ENCODE measurements at places on chromosomes 2 and 18.

GRCh38 chr18:73431620-73432019, 563.8 kb upstream of the NETO1 start:
- no peak for DNase-seq

DNA sequence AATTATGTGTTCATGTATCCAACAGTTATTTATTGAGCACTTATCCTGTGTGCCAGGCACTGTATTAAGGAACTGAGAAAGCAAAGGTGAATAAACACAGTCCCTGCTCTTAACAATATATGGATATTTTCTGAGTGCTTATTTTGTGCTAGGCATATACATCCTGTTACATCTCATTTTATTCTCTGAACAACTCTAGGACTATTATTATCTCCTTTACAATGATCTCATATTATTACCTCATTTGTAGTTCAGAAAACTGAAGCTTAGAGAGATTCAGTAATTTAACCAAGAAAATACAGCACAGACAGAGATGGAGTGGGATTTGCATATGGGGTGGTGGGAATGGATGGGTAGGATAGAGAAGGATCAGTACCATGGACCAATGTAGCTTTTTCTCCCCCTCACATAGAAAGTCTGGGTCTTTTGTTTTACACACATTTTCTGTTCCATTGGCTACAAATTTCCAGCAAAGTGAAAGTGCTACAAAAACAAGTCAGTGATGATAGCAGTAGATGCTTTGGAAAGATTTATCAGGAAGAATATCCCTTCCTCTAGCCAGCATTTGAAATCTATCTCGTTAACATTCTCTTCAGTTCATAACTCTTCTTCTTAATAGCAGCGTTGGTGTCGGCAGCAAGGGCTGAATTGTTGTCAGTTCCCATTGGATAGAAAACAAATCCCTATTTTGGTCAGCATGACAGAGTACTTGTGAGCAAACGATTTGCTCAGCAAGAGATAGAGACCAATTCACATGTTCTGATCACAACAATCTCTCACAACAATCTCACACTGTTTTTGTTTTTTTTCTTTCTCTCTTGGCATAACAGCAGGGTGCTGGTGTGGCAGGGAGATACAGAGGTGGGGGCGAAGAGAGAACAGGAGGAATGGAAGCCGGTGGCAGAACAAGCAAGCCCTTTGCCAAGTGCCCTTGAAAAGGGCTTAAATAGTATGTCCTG, 102.2 kb upstream of the KCTD1 start:
- no peak for DNase-seq

DNA sequence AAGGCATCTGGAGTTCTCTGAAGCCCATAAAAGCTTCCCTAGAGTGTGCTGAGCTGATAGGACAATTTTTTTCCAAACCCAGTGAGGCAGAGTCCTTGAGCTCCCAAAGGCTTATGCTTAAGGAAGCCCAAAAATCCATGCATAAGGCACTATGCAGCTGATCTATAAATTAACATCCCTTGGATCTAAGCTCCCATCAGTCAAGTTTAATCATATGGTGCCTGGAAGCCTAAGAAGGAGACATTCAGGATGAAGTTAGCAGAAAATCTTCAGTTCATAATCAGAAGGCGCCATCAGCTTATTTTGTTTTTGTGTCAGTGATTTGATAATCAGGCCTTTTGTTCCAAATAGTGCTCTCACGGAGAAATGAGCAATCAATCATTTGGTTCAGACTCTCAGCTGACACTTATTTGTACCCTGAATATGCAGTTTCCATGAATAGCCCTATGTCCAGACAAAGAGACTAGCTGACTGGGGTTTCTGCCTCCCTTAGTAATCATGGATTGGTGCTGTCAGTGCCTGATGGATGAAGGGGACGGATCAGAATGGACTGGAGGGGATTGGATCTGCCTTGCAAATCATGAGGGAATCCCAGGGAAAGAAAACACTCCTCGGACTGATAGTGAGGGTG, 464.8 kb upstream of the RGPD4 start:
- no peak for DNase-seq

DNA sequence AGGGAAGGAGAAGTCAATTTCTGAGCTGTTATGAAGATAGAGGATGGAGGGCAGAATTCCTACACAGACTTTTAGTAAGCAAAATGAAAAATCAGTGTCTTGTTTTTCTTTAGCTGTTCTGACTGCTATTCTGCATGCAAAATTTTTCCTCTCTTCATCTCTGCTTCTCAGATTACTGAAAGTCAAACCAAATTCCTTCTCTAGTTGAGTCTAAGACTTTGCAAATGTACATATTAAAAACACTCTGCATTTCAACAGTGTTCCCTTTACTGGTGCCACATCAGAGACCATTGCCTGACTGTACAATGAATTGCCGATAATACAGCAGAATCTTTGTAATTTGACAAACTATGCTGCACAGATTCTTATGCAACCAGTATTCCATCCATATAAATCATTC, 198.8 kb downstream of the EXOC6B start:
- no peak for DNase-seq

DNA sequence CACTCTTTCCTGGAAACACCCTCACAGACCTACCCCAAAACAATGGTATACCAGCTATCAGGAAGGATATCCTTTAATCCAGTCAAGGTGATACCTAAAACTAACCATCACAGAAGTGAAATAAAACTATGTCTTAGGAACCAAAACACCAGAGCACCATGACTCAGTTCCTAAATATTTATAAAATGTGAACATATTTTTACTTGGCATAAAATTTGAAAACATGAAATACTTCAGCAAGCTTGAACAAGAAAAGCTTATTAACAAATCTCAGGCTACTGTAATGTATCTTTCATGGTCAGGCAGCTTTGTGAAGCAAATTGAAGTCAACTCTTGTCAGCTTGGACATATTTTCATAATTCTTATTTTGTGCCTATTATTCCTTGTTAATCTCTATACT, 440.8 kb upstream of the CDH20 start:
- DNase-seq: no peak

GRCh38 chr2:178805457-178805856, 1.8 kb downstream of the TTN start:
- no peak for DNase-seq

- no peak for DNase-seq
Observed at GRCh38 chr2:216139884-216140283, 30.7 kb downstream of the XRCC5 start.

DNA sequence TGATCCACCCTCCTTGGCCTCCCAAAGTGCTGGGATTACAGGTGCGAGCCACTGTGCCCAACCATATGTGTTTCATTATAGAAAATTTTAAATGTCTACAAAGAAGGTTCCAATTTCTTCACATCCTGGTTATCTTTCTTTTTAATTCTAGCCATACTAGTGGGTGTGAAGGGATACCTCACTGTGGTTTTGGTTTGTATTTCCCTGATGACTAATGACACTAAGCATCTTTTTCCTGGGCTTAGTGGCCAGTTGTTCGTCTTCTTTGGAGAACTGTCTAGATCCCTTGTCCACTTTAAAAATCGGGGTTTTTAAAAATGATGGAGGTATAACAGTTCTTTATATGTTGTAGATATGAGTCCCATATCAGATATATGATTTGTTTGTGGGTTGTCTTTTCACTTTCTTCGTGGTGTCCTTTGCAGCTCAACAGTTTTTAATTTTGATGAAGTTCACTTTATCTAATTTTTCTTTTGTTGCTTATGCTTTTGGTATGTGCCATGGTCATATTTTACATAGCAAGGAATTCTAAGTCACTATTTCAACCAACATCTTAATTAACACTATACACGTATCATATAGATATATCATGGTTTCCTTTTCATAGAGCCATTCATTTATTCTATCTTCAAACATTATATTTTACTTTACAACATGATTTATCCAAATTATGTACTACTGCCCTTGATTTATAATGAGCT, 135.0 kb upstream of the RIOK3 start:
- DNase-seq: peak; percentile 9

DNA sequence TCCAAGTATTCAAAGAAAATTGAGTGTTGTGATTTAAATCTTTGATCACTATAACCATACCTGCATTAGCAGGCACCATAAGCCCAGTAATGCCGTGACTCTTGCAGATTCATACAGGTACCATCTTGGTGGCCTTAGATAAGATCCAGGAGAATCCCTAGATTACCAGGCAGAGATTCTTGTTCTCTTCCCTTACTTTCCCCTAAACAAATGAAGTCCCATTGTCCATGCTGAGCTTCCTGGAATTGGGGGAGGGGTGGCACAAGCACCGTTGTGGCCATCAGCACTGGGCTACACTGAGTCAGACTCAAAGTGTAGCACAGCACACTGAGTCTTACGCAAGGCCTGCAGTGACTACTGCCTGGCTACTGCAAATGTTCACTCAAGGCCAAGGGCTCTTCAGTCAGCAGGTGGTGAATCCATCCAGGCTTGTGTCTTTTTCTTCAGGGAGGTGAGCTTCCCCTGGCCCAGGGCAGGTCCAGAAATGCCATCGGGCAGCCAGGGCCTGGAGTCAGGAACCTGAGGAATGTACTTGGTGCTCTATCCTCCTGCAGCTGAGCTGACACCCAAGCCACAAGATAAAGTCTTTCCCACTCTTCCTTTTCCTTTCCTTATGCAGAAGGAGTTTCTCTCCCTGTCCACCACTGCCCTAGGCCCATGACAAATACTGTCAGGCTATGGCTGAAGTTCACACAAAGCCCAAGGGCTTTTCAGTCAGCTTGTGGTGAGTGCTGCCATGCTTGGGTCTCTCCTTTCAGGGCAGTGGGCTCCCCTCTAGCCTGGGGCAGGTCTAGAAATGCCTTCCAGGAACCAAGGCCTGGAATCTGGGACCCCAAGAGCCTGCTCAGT, 52.6 kb downstream of the CD28 start:
- DNase-seq: no peak

- no peak for DNase-seq
Observed at GRCh38 chr2:186093174-186093573, 354.6 kb downstream of the FSIP2 start.

DNA sequence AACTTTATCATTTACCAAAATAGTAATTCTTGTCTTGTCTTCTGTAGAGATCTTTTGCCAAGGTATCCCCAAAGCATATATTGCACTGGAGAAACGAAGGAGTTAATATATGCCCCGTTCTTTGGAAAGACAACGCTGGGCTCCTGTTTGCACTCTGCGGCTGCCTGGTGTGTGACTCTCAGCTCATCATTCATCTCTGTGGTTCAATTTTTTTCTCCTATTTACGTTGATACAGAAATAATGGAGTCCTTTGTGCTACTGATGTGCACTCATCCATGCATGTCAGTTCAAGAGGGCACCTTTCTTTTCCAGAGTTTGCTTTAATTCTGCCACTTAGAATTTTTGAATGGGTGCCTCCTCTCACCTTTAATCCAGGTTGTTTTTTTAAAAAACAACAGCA, 655.5 kb downstream of the DCDC2C start:
- DNase-seq: no peak

- peak; percentile 69 for DNase-seq
Observed at GRCh38 chr18:59123588-59124369, 15.9 kb upstream of the SEC11C start.

- no peak for DNase-seq
Observed at GRCh38 chr18:59885579-59886163, 14.1 kb upstream of the PMAIP1 start.

GRCh38 chr2:238479847-238480246, 53.1 kb downstream of the ASB1 start:
- DNase-seq: no peak

DNA sequence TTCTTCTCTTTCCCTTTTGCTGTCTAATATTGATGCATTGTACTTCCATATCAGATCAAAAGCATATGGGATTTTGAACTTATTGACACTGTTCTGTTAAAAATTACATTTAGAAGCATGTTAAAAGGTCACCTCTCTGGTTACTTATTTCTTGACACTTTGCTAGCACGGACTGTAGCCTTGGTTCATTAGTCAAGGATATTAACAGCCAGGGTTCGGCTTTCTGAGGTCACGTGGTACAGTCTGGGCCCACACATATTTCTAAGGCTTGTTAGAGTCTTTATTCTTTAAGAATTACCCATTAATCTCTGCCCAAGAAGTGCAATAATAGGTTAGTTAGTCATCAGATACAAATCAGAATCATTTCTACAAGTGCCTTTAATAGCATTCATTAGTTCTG, 1035.8 kb upstream of the FANCL start:
- DNase-seq: no peak

DNA sequence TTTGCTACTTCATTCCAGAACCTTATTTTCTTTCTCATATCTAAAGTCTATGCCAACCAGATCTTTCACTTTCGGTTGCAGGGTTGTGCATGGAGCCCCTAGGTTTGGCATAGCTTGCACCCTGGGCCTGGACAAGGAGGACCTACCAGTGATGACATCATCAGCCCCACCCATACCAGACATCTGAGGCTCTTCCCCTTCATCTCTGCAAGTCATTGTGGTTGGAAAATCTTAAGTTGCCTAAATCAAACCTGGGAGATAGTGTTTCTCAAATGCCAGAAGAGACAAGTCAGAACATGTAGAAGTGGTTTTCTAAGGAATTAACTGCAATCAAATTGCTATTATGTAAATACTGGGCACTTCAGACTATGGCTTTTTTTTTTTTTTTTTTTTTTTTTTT, 363.3 kb downstream of the ZNF516 start:
- DNase-seq: no peak

DNA sequence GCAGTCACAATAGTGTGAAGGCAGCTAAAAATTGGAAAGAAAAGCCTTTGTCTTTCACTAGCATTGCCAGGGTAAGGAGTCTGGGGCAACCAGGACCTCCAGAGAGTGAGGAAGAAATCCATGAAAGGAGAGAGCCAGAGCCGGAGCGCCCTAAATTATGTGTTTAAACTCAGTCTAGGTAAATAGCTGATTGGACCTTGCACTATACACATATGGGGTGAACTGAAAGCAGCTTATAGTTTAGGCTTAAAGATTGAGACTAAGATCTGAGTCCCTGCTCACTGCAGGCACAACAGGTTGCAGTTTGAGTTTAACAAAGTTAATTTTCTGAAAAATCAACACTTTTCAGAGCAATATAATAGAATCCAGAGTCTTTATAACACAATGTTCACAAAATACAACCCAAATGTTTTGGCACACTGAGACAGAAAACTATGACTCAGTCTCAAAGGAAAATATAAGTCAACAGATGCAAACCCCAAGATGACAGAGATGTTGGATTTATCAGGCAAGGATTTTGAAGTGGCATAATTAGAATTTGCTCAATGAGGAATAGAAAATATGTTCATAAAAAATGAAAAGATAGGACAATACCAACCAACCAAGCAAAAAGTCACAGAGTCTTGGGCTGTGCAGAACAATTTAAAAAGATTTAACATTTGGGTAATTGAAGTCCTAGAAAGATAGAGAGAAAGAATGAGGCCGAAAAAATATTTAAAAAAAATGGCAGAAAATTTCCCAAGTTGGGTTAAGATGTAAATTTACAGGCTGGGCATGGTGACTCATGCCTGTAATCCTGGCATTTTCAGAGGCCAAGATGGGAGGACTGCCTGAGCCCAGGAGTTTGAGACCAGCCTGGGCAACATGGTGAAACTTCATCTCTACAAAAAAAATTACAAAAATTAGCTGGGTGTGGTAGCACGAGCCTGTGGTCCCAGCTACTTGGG, 39.6 kb downstream of the DOK1 start:
- no peak for DNase-seq

GRCh38 chr2:159637988-159638501, 21.7 kb upstream of the BAZ2B start:
- DNase-seq: no peak

Measured in amniotic stem cell (primary cell).